Activated naive CD8-positive, alpha-beta T cell treated with anti-CD3 and anti-CD28 coated beads, Interleukin-2, amount 50 U/mL, for 16 hours (primary cell): ENCODE measurements at places on chromosomes 5 and 9.

- DNase-seq, result no peak
Observed at GRCh38 chr5:41218929-41219657, 5.8 kb upstream of the C6 start.

DNA sequence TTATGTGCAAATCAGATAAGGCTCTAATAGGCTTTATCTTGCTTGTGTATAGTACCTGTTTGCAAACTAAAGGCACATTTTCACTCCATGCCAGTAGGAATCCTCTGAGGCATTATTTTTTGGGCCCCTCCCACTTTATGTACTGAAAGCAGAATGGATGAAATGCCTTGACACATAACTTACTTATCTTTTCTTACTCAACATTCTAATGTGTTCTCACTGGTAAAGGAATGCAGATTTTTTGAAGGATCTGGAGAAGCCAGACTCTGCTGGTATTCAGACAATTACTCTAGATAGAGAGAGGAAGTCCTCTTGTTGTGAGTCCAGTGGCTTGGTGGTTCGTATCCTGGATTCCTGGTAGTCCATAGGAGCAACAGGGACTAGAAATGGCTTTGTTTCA lies 336.7 kb downstream of the CCDC171 start:
- DNase-seq, result no peak

GRCh38 chr9:93577078-93577974 lies 942 bp downstream of the PHF2 start:
- DNase-seq, result no peak

GRCh38 chr5:2856206-2856605 lies 104.7 kb upstream of the IRX2 start:
- DNase-seq, result no peak

DNA sequence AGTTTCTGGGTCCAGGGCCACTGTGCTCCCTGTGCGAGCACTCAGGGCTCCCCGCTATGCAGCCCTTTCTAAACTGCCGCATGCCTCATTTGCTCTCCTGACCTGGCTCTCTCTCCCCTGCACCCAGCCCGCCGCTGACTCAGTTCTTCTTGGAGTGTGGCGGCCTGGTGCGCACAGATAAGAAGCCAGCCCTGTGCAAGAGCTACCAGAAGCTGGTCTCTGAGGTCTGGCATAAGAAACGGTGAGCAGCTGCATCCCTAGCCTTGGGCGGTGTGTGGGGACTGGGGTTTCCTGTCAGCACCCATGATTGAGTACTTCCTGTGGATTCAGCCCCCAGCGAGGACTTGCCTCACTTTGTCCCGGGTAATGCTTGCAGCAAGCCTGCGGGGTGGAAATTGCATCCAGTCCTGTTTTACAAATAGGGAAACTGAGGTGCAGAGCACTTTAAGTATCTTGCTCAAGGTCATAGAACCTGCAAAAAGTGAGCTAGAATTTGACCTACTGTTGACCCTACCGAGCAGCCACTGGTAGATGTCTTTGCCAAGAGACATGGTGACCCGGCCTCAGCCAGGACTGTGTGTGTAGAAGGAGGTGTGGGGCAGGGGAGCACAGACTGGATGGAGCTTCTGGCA lies 27.9 kb downstream of the USP20 start:
- no peak for DNase-seq

- DNase-seq, result no peak
Observed at GRCh38 chr5:107563959-107564544, 106.7 kb downstream of the EFNA5 start.

- no peak for DNase-seq
Observed at GRCh38 chr5:128155776-128156175, 72.2 kb downstream of the SLC12A2 start.
